Glutamatergic neuron (in vitro differentiated cells): ENCODE measurements at places on chromosomes 12 and 14.

DNA sequence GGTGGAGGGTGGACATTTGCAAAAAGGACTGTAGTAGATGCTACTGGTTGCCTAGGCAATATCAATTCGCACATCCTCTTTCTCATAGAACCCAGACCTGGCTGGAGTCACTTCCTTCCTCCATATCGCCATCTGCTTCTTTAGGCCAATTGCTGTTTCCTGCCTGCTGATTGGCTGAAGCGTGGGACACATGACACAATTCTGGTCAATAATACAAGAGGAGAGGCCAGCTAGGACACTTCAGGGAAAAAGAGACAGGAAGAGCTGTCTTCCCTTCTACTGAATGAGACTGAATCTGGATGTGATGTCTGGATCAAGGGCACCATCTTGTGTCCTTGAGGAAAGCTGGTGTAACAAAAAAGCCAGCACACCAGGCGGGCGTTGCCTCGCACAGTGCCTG lies 53.8 kb downstream of the TRPV4 start:
- no peak for DNase-seq

- DNase-seq, result no peak
Observed at GRCh38 chr12:55642669-55643068, 6.0 kb downstream of the OR10P1 start.

DNA sequence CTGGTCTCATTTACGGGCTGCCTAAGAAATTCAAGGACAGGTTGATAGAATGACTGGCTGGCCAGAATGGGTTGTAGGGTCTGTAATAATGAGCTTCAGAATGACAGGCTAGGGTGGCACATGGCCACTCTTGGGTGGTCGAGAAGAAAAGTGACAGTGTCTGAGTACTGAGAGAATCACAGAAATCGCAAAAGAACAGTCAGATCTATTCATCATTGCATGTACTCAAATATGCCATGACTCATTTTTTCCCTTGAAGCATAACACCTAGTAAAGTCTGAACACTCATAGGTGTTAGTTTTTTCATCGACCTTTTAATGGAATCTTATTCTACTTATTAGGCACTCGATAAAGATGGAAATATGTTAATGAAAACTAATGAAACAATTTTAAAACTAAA lies 37.8 kb upstream of the SEL1L start:
- no peak for DNase-seq

DNA sequence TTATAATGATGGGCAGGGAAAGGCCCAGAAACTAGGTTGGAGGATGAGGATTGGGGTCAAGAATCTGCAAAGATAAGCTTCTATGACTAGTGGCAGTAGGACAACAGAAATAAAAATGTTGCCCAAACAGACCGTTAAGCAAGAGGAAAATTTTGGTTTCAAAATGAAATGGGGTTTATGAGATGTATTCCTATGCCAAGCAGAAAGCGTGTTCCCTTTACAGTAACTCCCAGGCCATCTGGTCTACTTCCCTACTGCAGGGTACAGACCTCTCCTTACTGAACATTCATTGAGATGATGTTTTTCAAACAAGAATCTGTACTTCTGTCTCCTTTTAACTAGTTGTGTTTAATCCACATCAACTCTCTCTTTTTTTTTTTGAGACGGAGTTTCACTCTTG lies 20.4 kb upstream of the TMEM229B start:
- no peak for DNase-seq

- DNase-seq, result no peak
Observed at GRCh38 chr14:90510159-90510558, 113.3 kb downstream of the CALM1 start.

DNA sequence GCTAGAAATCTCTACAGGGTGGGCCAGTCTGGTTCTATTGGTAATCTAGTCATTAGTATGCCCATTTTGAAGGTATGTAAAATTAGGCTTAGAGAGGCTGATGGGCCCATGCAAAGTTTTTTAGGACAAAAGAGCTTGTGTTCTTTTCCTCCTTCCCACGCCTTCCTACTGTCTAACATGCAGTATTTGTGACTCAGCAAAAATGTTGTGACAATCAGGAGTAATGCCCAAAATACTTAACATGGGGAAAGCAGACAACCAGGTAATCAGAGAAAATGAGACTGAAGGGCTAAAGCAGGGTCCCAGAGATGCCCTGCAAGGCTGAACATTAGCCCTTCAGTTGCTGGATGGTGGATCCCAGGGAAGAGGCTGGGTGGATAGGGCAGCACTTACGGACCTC lies 437.9 kb downstream of the BCL11B start:
- no peak for DNase-seq

DNA sequence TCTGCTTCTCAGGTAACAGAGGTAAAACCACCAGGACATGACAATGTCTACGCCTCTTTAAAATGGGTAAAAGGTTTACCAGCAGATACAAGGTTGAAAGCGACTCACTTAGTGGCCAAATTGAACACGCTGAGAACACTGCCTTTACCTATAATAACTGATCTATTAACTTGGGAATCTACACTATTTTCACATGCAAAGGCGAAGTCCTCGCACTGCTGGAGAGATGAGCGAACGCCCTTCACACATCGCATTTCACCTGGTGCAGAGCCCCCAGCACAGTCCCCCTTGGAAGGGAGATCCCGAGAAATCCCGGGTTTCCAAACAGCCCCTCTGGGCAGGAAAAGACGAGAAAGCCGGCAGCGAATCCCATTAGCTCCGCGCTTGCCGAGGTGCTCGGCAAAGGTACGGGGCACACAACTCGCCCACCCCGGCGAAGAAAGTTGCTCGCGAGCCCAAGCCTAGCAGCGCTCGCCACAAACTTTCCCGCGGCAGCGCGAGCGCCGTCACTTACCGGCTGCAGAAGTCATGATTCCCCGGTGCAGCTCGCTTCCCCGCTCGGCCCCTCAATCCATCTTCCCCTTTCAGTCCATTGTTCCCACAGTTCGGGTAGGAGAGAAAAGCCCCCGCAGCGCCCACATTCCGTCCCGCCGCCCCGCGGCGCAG lies 423 bp downstream of the FGD6 start:
- DNase-seq, result peak; percentile 46

GRCh38 chr14:24690492-24690891 lies 56.5 kb upstream of the GZMB start:
- no peak for DNase-seq
